Diencephalon (tissue), 1 donor: ENCODE measurements at places on chromosomes 2 and 18. TPM values are rescaled to one million over a fixed set of nuclear protein-coding genes. Genes with fewer than 3 reads are reported as not detected.

Gene MOB4
- 83.0 TPM for total RNA-seq

Gene THADA
- total RNA-seq: 36.2 TPM

Gene AFF3
- 26.3 TPM for total RNA-seq

Gene TWSG1
- 30.2 TPM for total RNA-seq

Gene CHAC2
- total RNA-seq: 5.1 TPM

Gene FAM124B
- 11.5 TPM for total RNA-seq

Gene SAG
- 1.4 TPM for total RNA-seq

Gene ZC3H15
- total RNA-seq: 78.2 TPM

Gene PSTPIP2
- total RNA-seq: 2.3 TPM

Gene CCDC68
- 4.4 TPM for total RNA-seq

Gene IL36A
- total RNA-seq: not detected

Gene IL1RN
- not detected for total RNA-seq

Gene ANKRD12
- 156 TPM for total RNA-seq

Gene DHRS9
- total RNA-seq: 1.6 TPM

Gene GAREM2
- total RNA-seq: 17.3 TPM

Gene HADHA
- total RNA-seq: 89.7 TPM

Gene B3GNT7
- total RNA-seq: 9.0 TPM

Gene ALS2
- total RNA-seq: 41.1 TPM

Gene SMYD1
- not detected for total RNA-seq

Gene MAPK4
- 33.2 TPM for total RNA-seq

Gene KCNF1
- total RNA-seq: 19.6 TPM

Gene MRO
- total RNA-seq: 1.6 TPM

Gene RAB17
- under 0.01 TPM for total RNA-seq

Gene TRIP12
- 181 TPM for total RNA-seq

Gene PAIP2B
- 20.3 TPM for total RNA-seq

Gene DSG1
- total RNA-seq: 0.23 TPM

Gene VAMP8
- total RNA-seq: 3.0 TPM

Gene MARS2
- total RNA-seq: 9.9 TPM

Gene GNAL
- 122 TPM for total RNA-seq

Gene FBXO48
- total RNA-seq: 1.4 TPM

Gene ZC3H6
- total RNA-seq: 25.4 TPM

Gene ZNF397
- 43.1 TPM for total RNA-seq

Gene PROC
- total RNA-seq: 0.92 TPM

Gene C2orf80
- 38.1 TPM for total RNA-seq

Gene ACTG2
- total RNA-seq: 0.23 TPM

Gene MRPL30
- 64.6 TPM for total RNA-seq

Gene ACMSD
- not detected for total RNA-seq

Gene PDE1A
- 34.4 TPM for total RNA-seq

Gene NEB
- total RNA-seq: 3.2 TPM

Gene SPATA3
- total RNA-seq: not detected

Gene FABP1
- total RNA-seq: not detected

Gene XPO1
- 481 TPM for total RNA-seq

Gene MYO1B
- 90.0 TPM for total RNA-seq

Gene DSC2
- 4.2 TPM for total RNA-seq

Gene SNRNP27
- total RNA-seq: 54.4 TPM

Gene CHRND
- 0.23 TPM for total RNA-seq

Gene CNDP1
- total RNA-seq: 0.23 TPM

Gene AMER3
- total RNA-seq: 33.7 TPM

Gene ARHGEF33
- 6.0 TPM for total RNA-seq

Gene ECEL1
- 27.0 TPM for total RNA-seq

Gene CD8B2
- total RNA-seq: 0.69 TPM

Gene LINC00305
- total RNA-seq: not detected

Gene ADRA2B
- total RNA-seq: 0.46 TPM

Gene NETO1
- 50.7 TPM for total RNA-seq

Gene C2orf15
- 17.5 TPM for total RNA-seq

Gene RNF125
- 4.4 TPM for total RNA-seq
